ENCODE measurements at places on chromosomes 3 and 15.

- DNase-seq: no peak
Measured at GRCh38 chr3:65952842-65953241, 85.9 kb downstream of the MAGI1 start.

GRCh38 chr15:69559440-69560190, 107.0 kb downstream of the RPLP1 start:
- no peak for DNase-seq

DNA sequence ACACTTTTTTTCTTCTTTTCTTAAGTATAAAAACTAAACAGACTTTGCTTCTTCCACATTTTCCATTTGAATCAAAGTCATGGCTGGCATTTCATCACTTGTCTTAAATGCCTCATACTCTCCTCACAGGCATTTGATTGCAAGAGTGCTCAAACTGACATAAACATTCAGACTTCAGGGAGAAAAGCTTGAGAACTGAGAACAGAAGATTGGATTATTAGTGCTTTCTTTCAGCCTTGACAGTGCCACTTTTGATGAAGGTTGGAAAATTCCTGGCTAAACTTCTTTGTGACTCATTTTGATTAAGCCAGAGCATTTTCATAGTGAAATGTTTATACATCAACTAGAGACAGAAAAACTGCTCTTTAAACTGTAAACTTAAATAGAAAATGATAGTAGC, 544.4 kb downstream of the DIPK2A start:
- DNase-seq: no peak

DNA sequence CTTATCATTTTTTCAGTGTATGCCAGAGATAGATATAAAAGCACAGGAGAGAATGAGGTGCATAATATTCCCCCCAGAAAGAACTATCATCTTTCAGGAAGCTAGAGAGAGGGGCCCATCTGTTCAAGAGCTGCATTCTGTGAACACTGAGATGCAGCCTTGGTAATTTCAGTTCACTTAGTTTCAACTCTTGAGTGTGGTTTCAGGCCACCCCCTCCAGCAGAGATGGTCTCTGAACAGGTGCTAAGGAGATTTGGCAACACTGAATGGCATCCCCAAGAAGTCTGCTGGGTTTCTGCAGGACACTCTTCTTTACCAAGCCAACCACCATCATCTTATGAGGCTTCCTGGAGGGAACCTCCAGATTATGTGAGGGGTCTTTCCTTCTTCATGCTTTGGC, 30.4 kb upstream of the LIMD1 start:
- no peak for DNase-seq

- no peak for DNase-seq
Measured at GRCh38 chr3:142459096-142459495, 11.3 kb upstream of the XRN1 start.

DNA sequence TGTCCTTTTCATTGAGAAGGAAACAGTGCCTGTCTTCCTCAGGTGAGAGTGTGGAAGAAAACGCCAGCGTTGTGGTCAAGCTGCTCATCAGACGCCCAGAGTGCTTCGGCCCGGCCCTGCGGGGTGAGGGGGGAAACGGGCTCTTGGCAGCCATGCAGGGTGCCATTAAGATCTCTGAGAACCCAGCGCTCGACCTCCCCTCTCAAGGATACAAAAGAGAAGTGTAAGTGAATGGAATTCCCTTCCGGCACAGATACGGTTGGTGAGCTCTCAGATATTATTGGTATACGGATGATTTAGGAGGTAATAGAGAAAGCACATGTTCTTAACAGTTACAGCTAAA, 245.7 kb upstream of the CHRM5 start:
- DNase-seq: no peak

- DNase-seq: peak; percentile 100
Measured at GRCh38 chr3:120094776-120095225, 554 bp upstream of the GSK3B start.

DNA sequence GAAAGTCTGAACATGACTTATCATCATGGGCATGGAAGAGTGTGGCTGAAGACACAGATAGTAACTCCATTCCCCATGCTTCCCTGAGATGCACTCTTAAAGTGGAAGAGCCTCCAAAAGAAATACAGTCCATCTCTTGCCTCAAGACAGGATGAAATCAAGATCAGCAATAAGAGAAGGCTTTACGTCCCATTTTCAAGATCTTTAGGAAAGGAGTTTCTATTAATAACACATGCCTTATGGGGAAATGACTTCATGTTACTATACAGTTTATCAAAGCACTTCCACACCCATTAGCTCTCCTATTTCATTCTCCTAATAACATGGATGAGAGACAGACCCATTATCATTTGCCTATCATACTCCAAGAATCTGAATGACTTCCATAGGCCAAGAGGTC, 6.1 kb upstream of the KBTBD12 start:
- DNase-seq: no peak

DNA sequence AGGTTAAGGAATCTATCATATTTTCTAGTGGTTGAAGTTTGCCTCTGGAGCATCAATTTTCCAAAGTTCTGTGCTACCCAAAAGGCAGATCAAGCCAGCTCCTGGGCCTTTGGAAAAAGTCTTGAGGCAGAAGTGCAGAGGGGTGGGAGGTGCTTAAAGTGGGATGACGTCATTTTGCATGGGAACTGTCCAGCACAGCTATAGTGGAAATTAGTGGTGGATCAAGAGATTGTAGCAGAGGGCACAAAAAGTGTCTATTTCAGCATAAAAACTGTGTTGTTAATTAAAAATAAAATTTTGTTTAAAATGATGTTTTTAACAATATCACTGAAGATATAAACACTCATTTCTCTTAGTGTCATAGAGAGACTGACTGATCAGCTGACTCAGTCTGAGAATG, 221.9 kb downstream of the LRRN1 start:
- DNase-seq: no peak

DNA sequence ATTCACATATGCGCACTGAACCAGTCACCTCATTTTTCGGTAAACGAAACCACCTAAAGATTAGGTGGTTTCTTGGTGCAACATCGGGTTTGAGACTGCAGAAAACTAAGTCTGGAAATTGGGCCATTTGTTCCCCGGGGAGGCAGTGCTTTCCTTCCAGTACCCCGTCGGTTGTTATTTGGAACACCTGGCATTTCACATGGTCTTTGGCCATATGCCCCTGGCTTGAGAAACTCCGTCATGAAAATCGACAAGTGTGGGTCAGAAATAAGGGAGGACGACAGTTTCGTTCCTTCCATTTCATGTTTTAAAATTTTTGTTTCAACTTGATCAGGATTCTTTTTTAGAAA, 544 bp upstream of the GATM start:
- DNase-seq: no peak

GRCh38 chr3:189316296-189317019, 144.7 kb downstream of the TPRG1 start:
- no peak for DNase-seq

DNA sequence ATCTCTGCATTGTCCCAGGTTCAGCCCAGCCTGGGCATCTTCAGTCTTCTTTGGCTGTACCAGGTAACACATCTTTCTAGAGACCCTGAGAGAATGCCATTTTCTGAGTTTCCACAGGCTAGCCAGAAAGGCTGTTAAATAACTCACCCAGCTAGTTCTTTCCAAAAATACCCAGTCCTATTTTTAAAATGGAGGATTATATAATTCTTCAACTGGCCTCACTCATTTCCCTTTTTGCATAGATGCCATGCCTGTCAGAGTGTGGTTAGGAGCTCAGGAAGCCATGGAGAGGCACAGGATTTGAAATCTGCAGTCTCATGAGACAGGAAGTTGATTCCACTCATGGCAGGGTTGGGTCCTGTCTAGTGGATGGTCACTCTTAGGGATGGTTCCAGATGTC, 39.8 kb downstream of the CEMIP start:
- DNase-seq: no peak

- no peak for DNase-seq
Measured at GRCh38 chr3:59660852-59661625, 611.2 kb upstream of the CFAP20DC start.

DNA sequence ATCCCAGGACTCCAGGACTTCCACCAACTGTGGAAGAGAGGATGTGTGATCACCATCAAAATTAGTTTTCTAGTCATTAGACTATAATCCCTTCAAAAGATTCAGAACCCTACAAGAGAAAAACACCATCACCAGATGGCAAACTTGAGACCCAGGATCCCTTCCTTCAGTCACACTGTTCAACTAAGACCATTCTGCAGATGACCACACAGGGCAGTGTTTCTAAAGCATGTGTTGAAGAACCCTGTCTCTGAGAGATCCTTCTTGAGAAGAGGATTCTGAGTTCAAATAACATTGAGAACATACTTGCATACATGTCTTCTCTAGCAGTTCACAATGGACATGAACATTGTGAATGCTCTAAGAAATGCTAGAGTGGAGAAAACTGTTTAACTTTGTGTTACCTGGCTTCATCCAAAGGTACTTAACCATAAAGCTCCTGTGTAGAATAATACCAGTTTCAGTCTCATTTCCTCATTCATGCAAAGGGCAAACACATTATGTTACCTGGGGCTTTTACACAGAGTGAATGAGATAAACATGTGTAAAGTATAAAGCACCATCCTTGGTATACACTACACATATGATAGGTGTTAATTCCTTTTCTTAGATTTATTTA, 2.4 kb upstream of the ADGRG7 start:
- DNase-seq: no peak

- DNase-seq: no peak
Measured at GRCh38 chr3:117285737-117286136, 576.2 kb downstream of the TUSC7 start.

DNA sequence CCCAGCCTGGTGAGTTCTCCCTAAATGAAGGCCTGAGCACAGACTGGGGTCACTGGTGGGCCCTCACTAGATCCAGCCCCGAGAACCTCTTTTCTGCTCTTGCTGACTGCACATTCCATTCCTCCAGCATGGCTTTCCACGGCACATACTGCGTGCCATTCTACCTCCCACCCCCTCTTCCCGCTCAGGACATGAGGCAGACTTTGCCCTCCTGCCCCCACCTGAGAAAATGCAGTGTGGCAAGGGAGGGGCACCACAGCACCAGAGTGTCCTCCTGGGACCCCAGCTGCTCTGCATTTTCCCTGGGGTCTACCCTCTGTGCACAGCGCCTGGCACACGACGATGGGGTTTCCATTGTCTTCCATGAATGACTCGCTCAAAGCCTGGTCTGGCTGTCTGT, 6.1 kb upstream of the SLCO2A1 start:
- DNase-seq: peak; percentile 70

- DNase-seq: no peak
Measured at GRCh38 chr3:147119989-147120388, 286.4 kb downstream of the ZIC4 start.

GRCh38 chr3:171157286-171157685, 130.8 kb upstream of the SLC2A2 start:
- no peak for DNase-seq

GRCh38 chr3:112802338-112802737, 44.3 kb downstream of the CD200R1L start:
- no peak for DNase-seq

DNA sequence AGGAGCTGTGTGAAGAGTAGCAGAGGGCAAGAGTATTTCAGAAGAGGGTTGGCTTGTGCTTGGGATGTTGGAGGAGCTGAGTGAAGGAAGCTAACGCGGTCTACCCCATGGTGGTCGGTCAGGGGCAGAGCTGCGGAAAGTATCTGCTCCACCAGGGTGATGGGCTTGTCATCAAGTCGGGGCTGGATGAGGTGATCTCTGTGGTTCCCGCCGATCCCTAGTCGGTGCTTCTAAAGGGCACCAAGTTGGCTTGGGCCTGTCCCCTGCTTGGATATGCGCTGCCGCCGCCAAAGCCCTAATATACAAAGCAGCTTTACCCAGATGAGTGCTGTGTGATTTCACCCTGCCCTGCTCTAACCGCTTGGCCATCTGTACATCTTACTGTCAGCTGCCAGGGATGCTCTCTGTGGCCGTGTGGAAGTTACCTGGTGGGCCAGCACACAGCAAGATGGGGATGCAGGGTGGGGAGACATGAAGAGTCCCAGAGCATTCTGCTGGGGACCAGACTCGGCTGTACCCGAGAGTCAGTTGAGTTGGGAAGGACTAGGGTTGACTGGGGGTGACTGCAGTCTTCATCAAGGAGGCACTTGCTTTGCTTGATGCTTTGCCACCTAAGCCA, 226.1 kb upstream of the BHLHE40 start:
- no peak for DNase-seq

GRCh38 chr3:10602769-10603768, 97.7 kb upstream of the ATP2B2 start:
- no peak for DNase-seq

GRCh38 chr15:43316016-43316970, 14.1 kb downstream of the LCMT2 start:
- DNase-seq: no peak

- no peak for DNase-seq
Measured at GRCh38 chr3:177609613-177610012, 412.3 kb upstream of the TBL1XR1 start.

GRCh38 chr15:42490291-42490670, 660 bp downstream of the ZNF106 start:
- no peak for DNase-seq

DNA sequence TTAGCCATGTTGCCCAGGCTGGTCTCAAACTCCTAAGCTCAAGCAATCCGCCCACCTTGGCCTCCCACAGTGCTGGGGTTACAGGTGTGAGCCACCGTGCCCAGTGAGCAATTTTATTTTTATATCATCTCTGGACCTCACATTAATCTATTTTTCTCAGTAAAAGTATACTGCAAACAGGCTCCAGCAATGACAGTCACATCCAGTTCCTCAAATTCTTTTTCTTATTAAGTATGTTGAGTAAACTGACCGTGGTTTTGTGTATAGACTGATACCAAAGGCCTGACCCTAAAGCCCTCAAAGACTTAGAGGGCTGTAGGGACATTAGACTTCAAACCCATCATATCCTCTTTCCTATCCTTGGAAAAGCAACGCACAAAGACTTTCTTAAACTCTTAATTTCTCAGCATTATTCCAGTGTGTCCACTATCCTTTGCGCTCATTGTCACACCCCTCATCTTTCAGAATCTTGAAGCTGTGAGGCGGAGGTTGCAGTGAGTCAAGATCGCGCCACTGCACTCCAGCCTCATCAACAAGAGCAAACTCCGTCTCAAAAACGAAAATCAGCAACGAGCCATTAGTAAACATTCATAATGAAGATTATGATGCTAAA, 2.0 kb downstream of the NGLY1 start:
- DNase-seq: no peak

- no peak for DNase-seq
Measured at GRCh38 chr3:113110267-113110666, 101.1 kb upstream of the BOC start.

DNA sequence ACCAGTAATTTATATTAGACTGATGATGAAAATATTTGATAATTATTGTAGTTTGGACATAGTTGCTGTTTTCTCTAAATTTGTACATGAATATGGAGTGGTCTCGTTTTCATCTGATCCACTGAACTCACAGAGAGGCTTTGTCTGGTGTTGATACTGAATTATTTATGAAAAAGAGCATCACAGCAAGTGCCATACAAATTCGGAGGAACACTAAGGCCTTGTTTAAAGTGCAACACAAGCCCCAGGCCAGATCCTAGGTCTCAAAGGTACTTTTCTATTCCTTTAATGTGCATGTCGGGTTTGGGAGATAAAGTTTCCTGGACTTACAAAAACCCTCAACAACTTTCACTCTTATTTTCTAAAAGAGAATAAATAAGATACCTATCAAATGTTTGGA, 796.8 kb upstream of the EPHA6 start:
- DNase-seq: no peak

- DNase-seq: no peak
Measured at GRCh38 chr15:78947506-78947905, 2.7 kb upstream of the CTSH start.

GRCh38 chr15:43771816-43772215, 5.0 kb downstream of the ELL3 start:
- no peak for DNase-seq

- no peak for DNase-seq
Measured at GRCh38 chr3:4493941-4494894, 1.1 kb downstream of the ITPR1 start.

Data from osteocyte (in vitro differentiated cells).